ENCODE measurements at places on chromosomes 2 and 18. TPM values are rescaled to one million over a fixed set of nuclear protein-coding genes. Genes with fewer than 3 reads are reported as not detected.

- H3K27ac ChIP-seq: no peak overlapping the region
- H3K4me3 ChIP-seq: no peak overlapping the region
- H3K36me3 ChIP-seq: no peaks in the 10 kb centered on the region
Measured at GRCh38 chr2:237909801-237910475, 50.5 kb downstream of the RAMP1 start.

DNA sequence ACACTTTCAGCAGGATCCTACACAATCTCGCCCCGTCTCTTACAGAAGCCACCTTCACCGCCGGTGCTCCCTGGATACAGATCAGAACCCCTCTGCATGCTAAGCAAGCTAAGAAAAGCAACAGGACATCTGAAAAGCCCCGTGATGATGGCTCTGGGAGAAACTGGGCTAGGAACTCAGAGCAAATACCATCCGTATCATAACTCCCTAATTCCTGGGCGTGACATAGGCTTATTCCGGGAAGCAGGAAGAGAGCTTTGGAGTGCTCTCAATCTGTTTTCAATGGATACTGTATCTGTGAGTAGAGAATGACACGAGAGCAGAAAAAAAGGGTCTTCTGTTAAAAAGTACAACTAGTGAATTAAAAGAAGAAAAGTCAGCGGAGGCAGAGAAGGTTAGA, 121.6 kb downstream of the SPP2 start:
- no peaks in the 10 kb centered on the region for H3K27me3 ChIP-seq
- H3K27ac ChIP-seq: no peak overlapping the region
- H3K4me3 ChIP-seq: no peak overlapping the region
- H3K36me3 ChIP-seq: no peaks in the 10 kb centered on the region

The TMEM131 gene
- 11.4 TPM for total RNA-seq

The SKOR2 gene
- not detected for total RNA-seq

The LCT gene
- 1.1 TPM for total RNA-seq

GRCh38 chr2:230335864-230336506, 9.0 kb downstream of the SP140L start:
- H3K27ac ChIP-seq: no peak overlapping the region
- H3K4me1 ChIP-seq: peaks cover 2% of the 10 kb centered on the region
- no peak for DNase-seq

DNA sequence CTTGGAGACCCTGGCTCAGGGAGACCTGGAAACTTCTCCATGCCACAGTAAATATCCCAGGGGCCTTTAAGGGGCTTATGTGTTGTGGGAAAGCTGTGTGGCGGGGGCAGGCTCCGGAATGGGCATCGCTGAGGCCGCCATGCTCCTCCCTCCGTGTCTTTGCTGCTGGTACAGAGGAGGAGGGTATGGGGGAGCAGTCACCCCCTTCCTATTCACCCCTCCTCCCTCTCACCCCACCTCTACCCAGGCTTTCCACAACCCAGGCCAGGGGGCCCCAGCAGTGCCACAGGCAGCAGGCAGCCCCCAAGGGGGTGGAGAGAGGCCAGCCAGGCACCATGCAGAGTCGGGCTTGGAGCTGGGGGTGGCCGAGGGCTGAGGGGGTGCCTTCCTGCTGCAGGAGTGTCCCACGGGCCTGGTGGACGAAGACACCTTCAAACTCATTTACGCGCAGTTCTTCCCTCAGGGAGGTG, 28.0 kb upstream of the FAHD2A start:
- H3K4me3 ChIP-seq: no peak overlapping the region
- H3K27ac ChIP-seq: no peak overlapping the region
- H3K27me3 ChIP-seq: no peaks in the 10 kb centered on the region
- DNase-seq: no peak
- H3K36me3 ChIP-seq: no peaks in the 10 kb centered on the region
- H3K4me1 ChIP-seq: peaks cover 4% of the 10 kb centered on the region

DNA sequence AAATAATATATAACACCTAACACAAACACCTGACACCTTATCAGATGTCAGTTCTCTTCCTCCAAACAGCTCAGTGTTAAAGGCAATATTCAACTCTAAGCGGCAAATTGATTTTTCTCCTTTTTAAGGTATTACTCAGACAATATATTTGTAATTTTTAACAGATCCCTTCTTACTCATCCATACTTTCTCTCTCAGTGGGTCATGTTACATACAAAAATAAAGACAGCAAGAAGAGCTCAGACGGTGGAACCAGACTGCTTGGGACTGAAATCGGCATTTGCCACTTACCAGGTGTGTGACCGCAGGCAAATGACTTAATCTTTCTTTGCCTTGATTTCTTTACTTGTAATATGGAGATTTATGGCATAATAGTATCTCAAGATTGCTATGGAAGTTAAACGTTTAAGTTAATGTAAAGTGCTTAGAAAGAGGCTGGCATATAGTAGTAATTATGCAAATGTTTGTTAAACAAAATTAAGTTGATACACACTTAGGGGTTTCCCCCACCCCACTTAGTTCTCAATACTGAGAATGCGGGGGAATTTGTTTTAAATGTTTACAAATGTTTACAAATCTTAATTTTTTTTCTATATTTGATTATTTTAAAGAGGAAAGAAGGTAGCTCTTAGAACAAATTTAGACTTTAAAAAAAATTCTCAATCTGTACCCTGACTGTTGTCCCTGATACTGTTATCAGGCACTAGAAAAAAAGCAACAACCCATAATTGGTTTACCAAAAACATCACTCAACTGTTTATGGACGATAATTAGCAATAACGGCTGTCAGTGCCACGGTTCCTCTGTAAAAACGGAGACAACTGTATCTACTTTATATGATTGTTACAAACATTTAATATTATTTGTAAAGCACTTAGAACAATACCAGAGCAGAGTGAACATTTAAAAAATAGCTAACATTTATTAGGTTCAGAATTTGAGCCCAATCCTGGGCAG, 25.6 kb downstream of the MAP3K2 start:
- H3K4me1 ChIP-seq: no peaks in the 10 kb centered on the region
- no peak overlapping the region for H3K4me3 ChIP-seq
- H3K27me3 ChIP-seq: no peaks in the 10 kb centered on the region
- H3K27ac ChIP-seq: no peak overlapping the region
- DNase-seq: no peak

The PDE1A gene
- total RNA-seq: 7.7 TPM

The TNFAIP6 gene
- total RNA-seq: 2.3 TPM

The UGT1A3 gene
- total RNA-seq: not detected

The DYNAP gene
- 0.09 TPM for total RNA-seq

GRCh38 chr2:121897335-121897970, 142.0 kb downstream of the TSN start:
- no peaks in the 10 kb centered on the region for H3K36me3 ChIP-seq
- H3K4me3 ChIP-seq: no peak overlapping the region
- H3K4me1 ChIP-seq: no peaks in the 10 kb centered on the region
- no peak for DNase-seq
- H3K27me3 ChIP-seq: no peaks in the 10 kb centered on the region

The RUFY4 gene
- 2.6 TPM for total RNA-seq

DNA sequence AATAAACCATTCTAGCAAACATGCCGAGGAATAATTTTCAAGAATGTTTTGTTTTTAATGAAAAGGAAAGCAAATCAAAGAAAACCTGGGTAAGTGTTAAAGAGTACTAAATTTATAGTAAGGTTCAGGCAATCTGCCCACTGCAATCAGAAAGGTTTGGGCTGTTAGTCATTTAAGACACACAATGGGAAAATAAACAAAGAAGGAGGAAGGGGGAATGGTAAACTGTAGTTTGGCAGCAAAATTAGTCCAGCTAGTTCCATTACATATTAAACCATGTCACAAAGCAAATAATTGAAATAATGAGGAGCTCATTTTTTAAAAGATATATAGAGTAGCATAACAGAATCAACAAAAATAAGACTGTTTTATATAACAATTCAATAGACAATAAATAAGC, 87.5 kb upstream of the COPS8 start:
- no peaks in the 10 kb centered on the region for H3K4me1 ChIP-seq
- DNase-seq: no peak
- no peak overlapping the region for H3K27ac ChIP-seq
- no peaks in the 10 kb centered on the region for H3K36me3 ChIP-seq
- no peak overlapping the region for H3K4me3 ChIP-seq
- peaks cover 3% of the 10 kb centered on the region for H3K27me3 ChIP-seq

DNA sequence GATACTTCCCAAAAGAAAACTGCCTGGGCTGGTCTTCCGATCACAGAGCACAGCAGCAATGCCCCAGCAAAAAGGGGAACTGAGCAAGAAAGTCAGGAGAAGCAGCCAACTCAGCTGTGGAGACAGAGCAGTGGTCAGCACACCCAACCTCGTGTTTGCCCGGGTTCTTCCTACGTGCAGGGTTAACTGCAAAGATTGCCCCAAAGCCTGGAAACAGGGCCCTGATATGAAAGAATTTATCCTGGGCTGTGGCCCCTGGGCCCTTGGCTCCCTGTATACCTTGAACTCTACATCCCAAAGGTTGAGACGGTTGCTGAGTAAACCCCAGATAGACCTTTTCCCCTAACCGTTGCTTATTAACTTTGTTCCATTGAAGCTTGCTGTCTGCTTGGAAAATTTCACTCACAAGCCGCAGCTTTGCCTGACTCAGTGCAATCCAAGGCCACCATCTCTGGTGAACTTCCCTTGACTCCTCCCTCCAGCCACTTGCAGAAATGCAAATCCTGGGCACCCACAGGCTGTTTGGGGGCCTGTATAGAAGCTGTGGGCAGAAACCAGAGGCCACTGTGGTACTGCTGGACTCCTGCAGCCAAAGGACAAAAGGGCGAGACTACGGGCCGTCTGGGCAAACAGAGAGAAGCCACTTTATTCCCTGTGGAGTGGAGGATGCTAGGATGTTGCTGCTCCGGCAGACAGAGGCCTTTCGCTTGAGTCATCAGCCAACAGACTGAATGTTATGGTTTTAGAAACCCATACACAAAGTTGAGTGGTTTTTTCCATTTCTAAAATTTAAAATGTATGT, 18.2 kb downstream of the NRP2 start:
- no peak overlapping the region for H3K27ac ChIP-seq
- H3K27me3 ChIP-seq: no peaks in the 10 kb centered on the region
- no peak for DNase-seq
- no peaks in the 10 kb centered on the region for H3K36me3 ChIP-seq
- H3K4me1 ChIP-seq: no peaks in the 10 kb centered on the region

GRCh38 chr2:74806920-74807319, 27.0 kb upstream of the HK2 start:
- no peak overlapping the region for H3K27ac ChIP-seq
- no peaks in the 10 kb centered on the region for H3K27me3 ChIP-seq
- no peak for DNase-seq
- H3K36me3 ChIP-seq: no peaks in the 10 kb centered on the region

The PRADC1 gene
- total RNA-seq: 20.2 TPM

DNA sequence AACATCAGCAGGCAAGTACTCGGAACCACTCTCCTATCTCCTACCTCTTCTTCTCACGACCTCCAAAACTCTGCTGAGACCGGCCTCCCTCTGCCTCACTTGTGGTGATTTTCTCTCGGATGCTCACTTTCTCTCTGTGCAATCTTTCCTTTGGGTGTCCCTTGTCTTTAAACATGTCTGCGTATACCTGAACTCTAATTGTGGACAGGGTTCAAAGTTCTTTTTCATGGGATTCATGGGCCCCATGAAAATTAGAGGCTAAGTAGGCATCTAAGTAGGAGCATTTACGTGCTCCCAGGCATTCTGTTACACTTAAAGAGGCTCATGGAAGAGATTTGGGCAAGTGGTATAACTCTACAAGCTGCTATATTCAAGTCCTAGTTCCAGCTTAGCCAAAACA, 2.1 kb upstream of the PPP1CB start:
- no peaks in the 10 kb centered on the region for H3K27me3 ChIP-seq
- H3K4me1 ChIP-seq: peaks cover 13% of the 10 kb centered on the region
- H3K4me3 ChIP-seq: no peak overlapping the region
- no peaks in the 10 kb centered on the region for H3K36me3 ChIP-seq
- no peak for DNase-seq
- H3K27ac ChIP-seq: no peak overlapping the region

DNA sequence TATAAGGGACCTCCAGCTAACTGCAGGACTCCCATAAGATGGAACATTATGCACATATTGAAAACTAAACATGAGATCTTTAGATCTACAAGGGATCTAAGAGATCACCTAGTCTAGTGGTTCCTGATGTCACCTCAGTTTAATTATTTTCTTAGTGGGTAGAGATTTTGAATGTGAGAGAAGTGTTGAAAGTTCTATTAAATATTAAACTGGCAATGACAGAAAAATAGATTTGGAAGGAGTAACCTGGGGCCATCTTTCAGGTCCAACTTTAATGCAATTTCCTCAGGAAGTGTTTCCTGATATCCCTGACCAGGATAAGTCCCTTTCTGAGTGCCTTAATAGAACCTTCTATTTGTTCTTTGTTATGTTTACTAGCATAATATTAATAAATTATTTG, 29.1 kb upstream of the CPS1 start:
- no peak overlapping the region for H3K27ac ChIP-seq
- H3K36me3 ChIP-seq: no peaks in the 10 kb centered on the region
- no peak overlapping the region for H3K4me3 ChIP-seq
- no peak for DNase-seq
- no peaks in the 10 kb centered on the region for H3K27me3 ChIP-seq

- H3K27me3 ChIP-seq: no peaks in the 10 kb centered on the region
- no peaks in the 10 kb centered on the region for H3K4me1 ChIP-seq
- H3K27ac ChIP-seq: no peak overlapping the region
- no peak for DNase-seq
- H3K36me3 ChIP-seq: no peaks in the 10 kb centered on the region
- H3K4me3 ChIP-seq: no peak overlapping the region
Measured at GRCh38 chr2:60857056-60857455, 24.3 kb upstream of the REL start.

GRCh38 chr2:103401621-103402020, 639.8 kb downstream of the TMEM182 start:
- H3K4me1 ChIP-seq: no peaks in the 10 kb centered on the region
- no peak overlapping the region for H3K4me3 ChIP-seq
- no peak for DNase-seq

- H3K4me3 ChIP-seq: no peak overlapping the region
- no peak for DNase-seq
- H3K36me3 ChIP-seq: no peaks in the 10 kb centered on the region
- peaks cover 22% of the 10 kb centered on the region for H3K4me1 ChIP-seq
Measured at GRCh38 chr2:120290737-120291136, 38.1 kb downstream of the RALB start.

DNA sequence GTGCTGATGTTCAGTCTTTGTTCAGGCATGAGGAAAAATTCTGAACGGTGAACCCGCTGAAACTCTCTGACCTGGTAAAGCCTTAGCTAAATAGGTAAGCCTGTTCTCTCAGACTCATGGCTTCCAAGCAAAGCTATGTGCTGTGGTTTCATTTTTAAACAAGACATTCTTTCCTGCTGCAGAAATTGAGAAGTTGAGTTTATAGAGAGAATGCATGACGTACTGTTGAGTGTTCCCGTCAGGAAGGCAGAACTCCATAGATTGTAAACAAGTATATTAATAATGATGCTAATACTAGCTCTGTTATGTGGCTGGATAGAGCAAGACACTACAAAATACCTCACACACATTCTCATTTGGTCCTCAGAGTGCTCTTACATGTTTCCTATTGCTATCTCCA, 424.0 kb upstream of the CRIM1 start:
- no peaks in the 10 kb centered on the region for H3K36me3 ChIP-seq
- H3K27me3 ChIP-seq: no peaks in the 10 kb centered on the region
- no peak overlapping the region for H3K27ac ChIP-seq
- H3K4me1 ChIP-seq: no peaks in the 10 kb centered on the region
- H3K4me3 ChIP-seq: no peak overlapping the region

GRCh38 chr18:80109676-80110078, 615 bp downstream of the ADNP2 start:
- DNase-seq: peak; percentile 50
- no peaks in the 10 kb centered on the region for H3K36me3 ChIP-seq
- H3K4me3 ChIP-seq: peak overlapping the region; percentile 67

The TFCP2L1 gene
- total RNA-seq: 0.80 TPM

The PPIL3 gene
- total RNA-seq: 47.1 TPM
